NCI-H446 (cell line): ENCODE measurements at places on chromosomes 6 and 20.
A peak's percentile ranks its signal among the peaks of the same experiment; 100 is the strongest.

- DNase-seq: no peak
Measured at GRCh38 chr6:53982366-53983050, 128.7 kb upstream of the MLIP start.

DNA sequence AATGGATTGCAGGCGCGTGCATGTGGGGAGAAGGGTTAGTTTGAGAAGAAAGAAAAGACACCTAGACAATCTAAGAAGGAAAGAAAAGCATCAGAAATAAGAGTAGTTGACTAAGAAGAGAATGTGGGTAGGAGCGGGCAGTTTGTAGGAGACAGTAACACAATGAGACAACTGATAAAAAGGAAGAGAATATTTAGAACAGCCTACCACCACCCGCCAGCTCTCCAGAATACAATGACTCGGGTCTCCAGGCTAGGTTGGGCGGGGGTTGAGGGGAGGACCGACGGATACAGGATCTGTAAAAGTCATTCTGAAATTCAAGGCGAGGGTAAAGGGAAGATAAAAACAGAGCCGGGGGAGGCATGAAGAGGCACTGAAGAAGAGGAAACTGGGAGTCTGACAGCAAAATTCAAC lies 712 bp downstream of the ABHD16A start:
- no peak for DNase-seq

GRCh38 chr6:104940238-104940892 lies 16.5 kb upstream of the LIN28B start:
- DNase-seq: no peak

- DNase-seq: no peak
Measured at GRCh38 chr20:15675061-15675514, 898.2 kb downstream of the KIF16B start.

GRCh38 chr6:81790034-81790433 lies 37.6 kb upstream of the TENT5A start:
- DNase-seq: no peak

- peak; percentile 7 for DNase-seq
Measured at GRCh38 chr20:8535403-8536261, 403.6 kb downstream of the PLCB1 start.

DNA sequence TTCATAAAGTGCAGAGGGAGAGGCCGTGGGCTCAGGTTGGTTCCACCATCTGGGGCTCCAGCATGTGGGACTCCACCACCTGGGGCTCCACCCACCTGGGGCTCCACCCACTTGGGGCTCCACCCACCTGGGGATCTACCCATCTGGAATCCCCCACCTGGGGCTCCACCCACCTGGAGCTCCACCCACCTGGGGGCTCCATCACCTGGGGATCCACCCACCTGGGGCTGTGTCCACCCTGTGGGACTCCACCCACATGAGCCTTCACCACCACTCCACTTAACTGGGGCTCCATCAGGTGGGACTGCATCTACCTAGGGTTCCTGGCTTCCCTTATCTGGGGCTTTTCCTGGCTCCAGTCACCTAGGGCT lies 226.0 kb upstream of the CDYL start:
- no peak for DNase-seq

- no peak for DNase-seq
Measured at GRCh38 chr6:145823328-145823944, 8.8 kb upstream of the FBXO30 start.

GRCh38 chr6:64948261-64948660 lies 758.8 kb downstream of the EYS start:
- no peak for DNase-seq

- DNase-seq: no peak
Measured at GRCh38 chr6:168823397-168824212, 382.6 kb downstream of the SMOC2 start.

DNA sequence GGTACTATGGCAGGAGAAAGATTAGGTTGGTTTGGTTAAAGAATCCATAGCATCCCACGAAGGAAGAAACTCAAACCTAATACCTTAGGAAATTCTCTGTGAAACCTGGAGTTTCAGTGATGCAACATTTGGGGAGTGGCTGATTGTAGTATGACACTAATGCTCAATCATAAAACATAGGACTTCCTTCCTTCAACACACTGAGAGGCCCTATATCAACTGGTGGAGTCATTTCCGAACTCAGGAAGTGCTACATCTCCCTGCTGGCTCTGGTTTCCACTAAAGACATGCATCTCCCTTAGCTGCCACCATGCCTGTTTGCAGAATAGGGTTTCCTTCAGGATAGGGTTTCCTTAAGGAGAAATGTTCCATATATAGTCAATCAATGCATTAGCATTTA lies 5.2 kb upstream of the MANEA start:
- no peak for DNase-seq

DNA sequence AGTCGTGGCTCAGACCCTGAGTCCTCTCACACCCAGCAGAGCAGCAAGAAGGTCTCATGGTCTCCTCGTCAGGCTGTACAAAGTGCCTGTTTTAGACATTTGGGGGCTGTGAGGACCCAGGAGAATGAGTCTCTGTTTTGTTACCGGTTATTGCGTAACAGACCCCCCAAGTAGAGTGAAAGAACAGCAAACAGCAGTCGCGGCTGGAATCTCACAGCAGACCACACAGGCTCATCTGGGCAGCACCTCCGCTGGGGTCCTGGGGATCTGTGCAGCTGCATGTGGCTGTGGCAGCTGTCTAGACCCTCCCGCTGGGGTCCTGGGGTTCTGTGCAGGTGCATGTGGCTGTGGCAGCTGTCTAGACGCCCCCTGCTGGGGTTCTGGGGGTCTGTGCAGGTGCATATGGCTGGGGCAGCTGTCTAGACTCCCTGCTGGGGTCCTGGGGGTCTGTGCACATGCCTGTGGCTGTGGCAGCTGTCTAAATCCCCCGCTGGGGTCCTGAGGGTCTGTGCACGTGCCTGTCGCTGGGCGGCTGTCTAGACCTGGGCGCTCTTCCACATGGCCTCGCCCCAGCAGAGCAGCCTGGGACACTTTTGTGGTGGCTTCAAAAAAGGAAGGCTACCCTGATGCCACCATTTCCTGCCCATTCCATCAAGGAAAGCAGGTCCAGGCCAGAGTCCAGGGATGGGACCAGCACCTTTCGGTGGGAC lies 24.7 kb downstream of the ENTPD6 start:
- no peak for DNase-seq

DNA sequence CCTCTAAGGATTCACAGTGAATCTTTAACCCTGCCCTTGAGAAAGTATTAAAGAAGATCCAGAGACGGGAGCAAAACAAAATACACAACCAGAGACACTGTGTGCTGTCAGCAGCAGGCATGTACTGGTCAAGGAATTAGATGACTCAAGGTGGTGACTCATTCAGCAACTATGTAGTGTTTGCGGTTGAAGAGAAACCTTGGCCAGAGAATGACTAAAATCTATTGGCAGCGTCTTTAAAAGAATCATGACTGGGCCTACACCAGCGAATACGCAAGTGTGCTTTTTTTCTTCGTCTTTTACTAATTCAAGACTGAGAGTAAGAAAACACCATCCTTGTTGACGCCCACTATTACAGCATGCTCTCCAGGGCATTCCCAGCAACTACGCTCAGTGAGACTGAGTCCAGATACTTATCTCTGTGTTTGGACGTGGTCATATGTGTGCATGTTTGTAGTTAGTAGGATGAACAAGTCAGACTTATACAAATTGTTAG lies 72.4 kb upstream of the BACH2 start:
- peak; percentile 91 for DNase-seq

GRCh38 chr20:17225851-17226409 lies 910 bp upstream of the PCSK2 start:
- peak; percentile 36 for DNase-seq

- no peak for DNase-seq
Measured at GRCh38 chr20:6502219-6502618, 265.3 kb upstream of the BMP2 start.

GRCh38 chr6:75693534-75693933 lies 55.5 kb upstream of the MYO6 start:
- no peak for DNase-seq
